ENCODE measurements at places on chromosomes 4 and X. TPM values are rescaled to one million over a fixed set of nuclear protein-coding genes. Genes with fewer than 3 reads are reported as not detected.

DNA sequence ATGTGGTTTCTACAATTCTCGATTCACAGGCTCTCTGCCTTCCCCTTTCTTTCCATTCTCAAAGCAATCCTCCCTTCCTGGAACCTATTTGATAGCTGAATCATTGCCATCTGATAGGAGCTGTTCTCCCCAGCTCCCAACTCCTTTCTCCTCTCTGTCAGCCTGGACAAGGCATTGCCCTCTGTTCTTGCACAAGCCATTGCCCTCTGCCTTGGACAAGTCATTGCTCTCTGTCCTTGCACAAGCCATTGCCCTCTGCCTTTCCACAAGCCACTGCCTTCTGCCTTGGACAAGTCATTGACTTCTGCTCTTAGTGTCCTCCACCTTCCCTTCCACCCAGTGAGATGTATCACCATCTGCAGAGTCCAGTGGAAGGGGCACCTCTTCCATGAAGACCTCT is 256.1 kb upstream of the STS start:
- DNase-seq, result no peak

DNA sequence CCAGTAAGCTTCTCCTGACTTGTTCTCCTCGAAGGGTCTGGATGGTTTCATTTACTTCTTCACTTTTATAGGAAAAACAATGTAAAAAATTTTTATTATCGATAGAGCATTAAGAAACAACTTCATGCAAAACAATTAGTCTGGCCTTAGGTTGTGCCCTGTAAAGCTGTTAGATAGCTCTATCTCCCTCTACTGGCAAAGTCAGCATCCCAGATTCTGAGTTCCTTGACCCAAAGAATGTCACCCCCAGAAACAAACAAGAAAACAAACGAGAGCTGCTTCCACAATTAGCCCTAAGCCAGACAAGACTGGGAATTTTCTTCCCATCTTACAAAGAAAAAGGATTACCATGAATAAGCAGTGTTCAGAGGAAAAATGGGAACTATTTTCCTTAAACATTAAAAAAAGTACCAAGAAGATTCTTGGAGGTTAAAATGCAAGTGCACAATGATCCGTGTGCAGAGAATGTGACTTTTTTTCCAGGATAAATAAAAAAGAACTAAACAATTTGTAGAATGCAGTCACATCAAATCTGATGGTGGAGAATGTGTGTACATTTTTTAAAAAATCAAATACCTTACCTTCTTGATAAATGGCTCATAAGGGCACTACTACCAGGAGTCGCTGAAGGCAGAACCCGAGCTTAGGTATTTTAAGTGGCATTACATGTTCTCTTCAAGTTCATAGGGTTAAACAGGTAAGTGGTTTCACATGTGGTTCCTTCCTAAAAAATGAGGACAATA is 293.2 kb downstream of the FBXO8 start:
- no peak for DNase-seq

- no peak for DNase-seq
These were observed 24.8 kb downstream of the DKK2 start for GRCh38 chr4:107011312-107011711.

GRCh38 chr4:89995006-89995405 is 100.4 kb downstream of the MMRN1 start:
- DNase-seq, result no peak

DNASE1L1 gene
- total RNA-seq, result 15.9 TPM

All from posterior vena cava (tissue), 2 donors.